Activated T-helper 17 cell treated with anti-CD3 and anti-CD28 coated beads, Interleukin-2, amount 50 U/mL, for 72 hours (primary cell): ENCODE measurements at places on chromosomes 5 and 9.

DNA sequence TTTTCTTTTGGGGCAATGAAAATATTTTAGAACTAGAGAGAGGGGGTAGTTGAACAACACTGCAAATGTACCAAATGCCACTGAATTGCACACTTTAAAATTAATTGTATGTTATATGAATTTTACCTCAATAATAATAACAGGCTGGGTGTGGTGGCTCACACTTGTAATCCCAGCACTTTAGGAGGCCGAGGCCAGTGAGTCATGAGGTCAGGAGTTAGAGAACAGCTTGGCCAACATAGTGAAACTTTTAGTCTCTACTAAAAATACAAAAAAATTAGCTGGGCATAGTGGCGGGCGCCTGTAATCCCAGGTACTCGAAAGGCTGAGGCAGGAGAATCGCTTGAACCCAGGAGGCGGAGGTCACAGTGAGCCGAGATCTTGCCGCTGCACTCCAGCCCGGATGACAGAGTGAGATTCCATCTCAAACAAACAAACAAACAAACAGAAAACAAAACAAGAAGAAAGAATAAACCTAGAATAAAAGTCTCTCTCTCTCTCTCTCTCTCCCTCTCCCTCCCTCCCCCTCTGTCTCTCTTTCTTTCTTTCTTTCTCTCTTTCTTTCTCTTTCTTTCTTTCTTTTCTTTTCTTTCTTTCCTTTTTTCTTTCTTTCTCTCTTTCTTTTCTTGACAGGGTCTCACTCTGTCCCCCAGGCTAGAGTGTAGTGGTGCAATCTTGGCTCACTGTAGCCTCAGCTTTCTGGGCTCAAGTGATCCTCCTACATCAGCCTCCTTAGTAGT, 91.1 kb downstream of the BASP1 start:
- ATAC-seq, result no peak

DNA sequence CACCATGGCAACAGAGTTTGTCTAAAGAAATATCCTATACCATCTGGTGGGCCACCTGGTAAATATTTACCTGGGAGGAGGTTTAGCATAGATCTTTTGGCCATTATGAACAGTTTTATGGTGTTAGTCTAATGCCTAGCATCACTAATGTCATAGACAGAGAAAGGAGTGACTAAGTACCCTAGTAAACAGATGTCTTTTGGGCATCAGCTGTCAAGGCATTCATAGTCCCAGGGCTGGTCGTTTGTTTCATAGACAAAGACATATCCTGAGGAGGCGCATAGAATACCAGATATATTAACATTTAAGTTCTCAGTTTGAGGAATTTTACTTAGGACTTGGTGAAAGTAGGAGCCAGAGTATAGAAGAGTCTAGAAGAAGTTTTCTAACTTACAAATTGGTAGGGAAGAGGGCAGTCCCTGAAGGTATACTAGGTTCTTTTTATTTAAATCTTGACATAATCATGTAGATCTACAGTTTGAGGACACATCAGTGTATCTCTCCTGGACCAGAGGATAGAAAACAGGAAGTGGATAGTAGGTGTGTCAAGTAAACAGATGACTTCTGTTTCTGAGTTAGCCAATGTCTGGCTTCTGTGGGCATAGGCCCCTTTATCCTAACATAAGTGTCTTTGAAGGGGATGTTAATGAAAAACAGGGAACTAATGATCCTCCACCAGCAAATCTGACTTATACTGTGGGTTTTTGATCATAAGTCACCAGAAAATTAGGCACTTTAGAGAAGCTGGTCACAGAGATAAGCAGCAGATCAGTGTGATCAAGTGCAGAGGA, 105.0 kb upstream of the PRSS3 start:
- ATAC-seq, result no peak

DNA sequence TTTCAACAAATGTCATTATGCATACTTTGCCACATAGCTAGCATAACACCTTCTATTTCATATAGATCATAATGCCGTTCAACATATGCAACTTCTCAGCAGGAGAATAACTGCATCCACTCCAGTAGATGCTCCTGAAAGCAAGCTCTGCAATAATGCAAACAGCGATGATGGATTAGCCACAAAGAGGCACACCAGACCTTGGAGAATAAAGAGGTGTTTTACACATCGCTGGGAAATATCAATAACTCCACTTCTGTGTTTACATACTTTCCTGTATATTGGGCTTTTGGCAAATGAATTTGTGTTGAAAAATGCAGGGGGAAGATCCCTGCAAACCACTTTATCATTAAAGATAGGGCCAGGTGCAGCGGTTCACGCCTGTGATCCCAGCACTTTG, 271.5 kb upstream of the PANK3 start:
- no peak for ATAC-seq

DNA sequence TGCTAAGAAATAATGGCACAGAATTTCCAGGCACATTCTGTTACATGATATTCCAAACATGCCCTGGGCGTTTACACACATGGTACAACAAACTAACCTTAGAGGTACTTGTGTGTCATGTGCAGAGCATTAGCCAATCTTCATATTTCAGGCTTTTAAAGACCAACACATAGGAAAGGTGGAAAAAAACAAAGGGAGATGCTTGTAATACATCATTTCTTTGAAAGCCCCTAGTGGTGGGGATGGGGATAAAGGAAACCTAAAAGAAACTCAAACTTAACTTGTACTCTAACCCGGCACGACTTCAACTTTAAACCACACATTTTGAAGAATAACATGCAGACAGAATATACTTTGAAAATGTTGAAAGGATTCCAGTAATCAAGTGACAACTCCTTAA, 133.6 kb downstream of the PTPRD start:
- no peak for ATAC-seq

DNA sequence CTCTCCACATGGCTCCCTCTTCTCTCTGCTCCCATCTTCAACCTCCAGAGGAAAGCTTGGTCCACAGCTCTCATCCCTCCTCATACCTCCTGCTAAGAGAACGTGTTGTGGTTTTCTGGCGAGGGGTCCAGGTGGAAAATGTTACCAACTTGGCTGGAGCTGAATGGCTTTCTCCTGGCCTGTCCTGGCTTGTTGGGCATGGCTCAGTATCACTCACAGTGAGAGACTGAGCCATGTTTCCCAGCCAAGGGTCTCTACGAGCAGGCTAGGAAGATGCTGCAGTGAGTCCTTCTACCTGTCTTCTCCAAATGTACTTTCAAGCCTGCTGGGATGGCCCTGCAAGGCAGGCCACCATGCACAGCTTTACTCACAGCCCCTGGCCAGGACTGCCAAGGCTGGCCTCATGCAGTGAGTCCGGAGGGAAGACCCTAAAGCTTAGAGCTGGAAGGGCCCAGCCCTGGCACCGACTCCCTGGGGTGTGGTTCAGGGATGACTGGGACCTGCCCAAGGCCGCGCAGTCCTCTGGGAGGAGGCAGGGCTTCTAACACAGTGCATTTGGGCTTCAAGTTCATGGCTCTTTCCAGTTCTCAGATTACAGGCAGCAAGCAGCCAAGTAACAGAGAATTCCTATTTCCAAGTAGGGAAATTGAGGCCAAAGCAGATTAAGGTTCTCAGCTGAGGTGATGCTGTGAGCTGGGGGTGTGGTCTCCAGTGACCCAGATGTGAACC, 59.5 kb downstream of the COL27A1 start:
- ATAC-seq, result no peak

- ATAC-seq, result no peak
Measured at GRCh38 chr5:174234388-174234787, 188.9 kb downstream of the NSG2 start.

DNA sequence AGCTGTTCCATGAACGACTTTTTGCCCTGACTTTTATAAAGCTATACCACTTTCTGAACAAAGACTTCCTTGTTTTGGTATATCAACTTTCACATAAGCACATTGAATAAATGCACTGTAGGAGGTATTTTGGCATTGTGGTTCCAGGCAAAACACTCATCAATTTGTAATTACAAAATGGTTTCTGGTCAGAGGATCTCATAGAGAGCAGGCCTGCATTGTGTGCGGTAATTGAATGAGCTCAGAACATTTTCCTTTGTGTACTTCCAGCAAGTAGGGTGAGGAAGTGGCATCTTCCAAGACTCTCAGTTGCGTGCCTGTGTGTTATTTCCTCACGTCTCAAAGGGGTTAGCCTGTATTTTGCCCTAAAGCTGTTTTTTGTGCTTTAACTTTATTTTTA, 89.2 kb downstream of the PDE6A start:
- ATAC-seq, result no peak

- ATAC-seq, result no peak
Measured at GRCh38 chr9:138060365-138060764, 182.8 kb downstream of the CACNA1B start.

DNA sequence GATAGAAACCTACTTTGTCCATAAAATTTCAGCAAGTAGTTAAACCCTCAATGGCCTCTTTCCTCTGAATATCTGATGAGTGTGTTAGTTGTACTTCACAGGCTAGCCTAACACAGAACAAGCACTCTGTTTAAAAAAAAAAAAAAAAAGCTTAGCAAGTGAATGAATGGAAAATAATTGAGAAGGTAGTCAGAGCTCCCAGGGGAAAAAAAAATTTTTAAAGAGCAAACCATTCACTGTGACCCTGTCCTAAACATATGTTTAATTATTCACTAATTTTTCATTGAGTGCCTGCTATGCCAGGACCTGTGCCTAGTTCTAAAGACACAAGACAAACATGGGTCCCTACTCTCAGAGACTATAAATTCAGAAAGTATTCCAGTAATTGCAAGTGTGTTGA, 69.3 kb downstream of the SH3RF2 start:
- no peak for ATAC-seq

- ATAC-seq, result peak; percentile 65
Measured at GRCh38 chr5:88248743-88249540, 19.7 kb downstream of the TMEM161B start.

DNA sequence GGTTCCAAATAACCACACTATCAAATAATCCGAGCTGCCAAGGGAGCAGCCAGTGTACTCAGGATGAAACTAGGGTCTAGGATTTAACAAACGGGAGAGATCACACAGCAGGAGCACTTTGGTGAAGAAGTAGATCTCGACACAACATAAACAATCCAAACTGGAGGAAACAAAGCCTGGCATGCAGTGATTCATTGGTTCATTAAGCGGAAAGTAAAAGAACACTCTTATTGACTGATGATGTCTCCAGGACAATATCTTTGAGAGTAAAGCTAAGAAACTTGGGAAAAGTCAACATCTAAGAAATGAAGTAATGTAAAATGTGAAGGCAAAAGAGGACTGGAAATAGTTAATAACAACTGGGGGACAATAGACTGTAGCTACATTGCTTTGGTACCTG, 1478.3 kb upstream of the CDH9 start:
- no peak for ATAC-seq

DNA sequence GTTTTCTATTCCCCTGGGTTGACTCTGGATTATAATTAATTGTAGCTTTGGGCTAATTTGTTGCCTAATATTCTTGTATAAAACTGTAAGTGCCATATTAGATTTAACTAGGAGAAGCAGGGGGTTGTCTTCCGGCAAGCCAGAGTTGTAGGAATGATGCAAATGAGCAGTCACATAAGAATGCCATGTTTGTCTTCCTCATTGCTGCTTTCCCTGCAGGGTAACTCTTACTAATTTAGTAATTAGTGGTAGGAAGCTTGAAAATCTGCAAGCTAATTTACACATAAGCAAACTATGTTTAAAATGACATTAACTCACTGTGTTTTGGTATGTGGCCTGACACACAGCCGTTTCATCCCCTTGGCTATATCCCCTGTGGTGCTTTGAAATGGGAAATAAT, 527.8 kb downstream of the KCTD16 start:
- no peak for ATAC-seq

- no peak for ATAC-seq
Measured at GRCh38 chr5:65734921-65735320, 12.9 kb downstream of the NLN start.

DNA sequence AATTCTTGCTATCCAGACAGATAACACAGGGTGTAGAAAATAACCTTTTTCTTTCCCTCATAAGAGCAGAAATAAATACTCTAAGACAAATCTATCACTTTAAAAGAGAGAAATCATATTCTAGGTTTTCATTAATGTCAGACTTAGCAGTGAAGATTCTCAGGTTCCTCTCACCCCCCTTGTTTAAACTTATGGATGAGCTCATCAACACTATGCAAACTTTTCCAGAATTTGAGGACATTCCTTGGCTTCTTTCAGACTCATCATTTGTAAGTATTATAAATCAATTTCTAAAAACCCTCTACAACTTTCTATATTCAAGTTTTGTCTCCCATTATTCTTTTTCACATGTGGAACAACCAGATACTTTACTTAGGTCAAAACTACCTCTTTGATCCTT, 374.9 kb upstream of the TRPC7 start:
- no peak for ATAC-seq

GRCh38 chr5:15515229-15515628, 15.2 kb downstream of the FBXL7 start:
- no peak for ATAC-seq

- no peak for ATAC-seq
Measured at GRCh38 chr5:176900780-176901204, 1.6 kb upstream of the HK3 start.

- ATAC-seq, result no peak
Measured at GRCh38 chr5:132770476-132771159, 6.4 kb downstream of the SEPTIN8 start.

DNA sequence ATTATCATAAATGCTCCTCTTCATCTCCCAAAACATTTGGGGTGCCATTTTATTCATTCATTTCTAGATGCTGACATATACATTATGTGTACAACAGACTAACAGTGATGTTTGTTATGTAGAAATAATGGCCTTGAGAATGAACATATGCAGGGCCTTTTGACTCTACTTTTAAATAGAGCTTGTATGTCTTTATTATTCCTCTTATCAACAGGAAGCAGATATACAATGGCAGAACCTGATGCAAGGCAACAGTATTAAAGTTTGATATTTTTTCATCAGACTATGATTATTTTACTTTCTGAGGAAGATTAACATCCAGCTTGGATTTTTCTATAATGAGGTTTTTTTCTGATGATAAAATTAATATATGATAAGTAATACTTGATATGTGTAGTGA, 44.1 kb downstream of the SNX18 start:
- ATAC-seq, result no peak

- no peak for ATAC-seq
Measured at GRCh38 chr5:17215361-17215760, 2.1 kb upstream of the BASP1 start.

GRCh38 chr9:90442723-90443122, 199.9 kb downstream of the DIRAS2 start:
- ATAC-seq, result no peak

DNA sequence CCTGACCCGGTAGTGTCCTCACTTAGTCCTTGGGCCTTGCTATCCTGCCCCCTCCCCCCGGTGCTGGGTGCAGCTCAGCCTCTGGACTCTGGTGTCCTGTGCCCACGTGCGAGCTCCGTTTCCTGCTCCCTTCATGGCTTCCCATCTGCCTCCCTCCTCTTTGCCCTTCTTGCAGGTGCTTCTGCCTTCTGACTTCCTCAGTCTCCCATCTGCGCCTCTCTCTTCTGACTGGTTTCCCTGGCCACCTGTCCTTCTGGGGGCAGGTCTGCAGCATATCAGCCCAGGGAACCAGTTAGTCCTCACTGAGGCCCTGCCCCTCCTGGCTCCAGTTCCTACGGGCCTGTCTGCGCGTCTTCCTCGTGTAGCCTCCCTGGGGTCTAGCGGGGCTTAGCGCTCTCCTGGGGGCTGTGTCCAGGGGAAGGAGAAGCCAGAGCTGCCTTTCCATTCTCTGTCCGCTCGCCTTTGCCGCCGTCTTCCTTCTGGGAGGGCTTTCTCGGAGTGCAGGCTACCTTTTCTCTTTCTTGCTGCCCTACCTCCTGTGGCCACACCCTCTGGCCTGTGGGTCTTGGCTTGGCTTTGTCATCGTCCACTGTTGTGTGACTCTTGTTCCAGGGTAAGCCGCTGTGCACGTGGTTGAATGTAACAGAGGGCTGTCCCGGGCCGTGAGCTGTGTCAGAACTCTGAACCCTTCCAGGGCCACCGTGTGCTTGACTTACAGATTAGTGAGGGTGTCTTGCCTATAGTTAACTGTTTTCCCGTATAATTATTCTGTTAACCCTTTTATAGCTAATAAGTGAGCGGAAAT, 51.8 kb downstream of the EHMT1 start:
- no peak for ATAC-seq
